ENCODE measurements at places on chromosomes 6 and 20.
A peak's percentile ranks its signal among the peaks of the same experiment; 100 is the strongest.

- DNase-seq, result no peak
Observed at GRCh38 chr6:21404577-21404976, 189.0 kb upstream of the SOX4 start.

- peak; percentile 18 for DNase-seq
Observed at GRCh38 chr20:22684072-22684762, 99.8 kb upstream of the FOXA2 start.

DNA sequence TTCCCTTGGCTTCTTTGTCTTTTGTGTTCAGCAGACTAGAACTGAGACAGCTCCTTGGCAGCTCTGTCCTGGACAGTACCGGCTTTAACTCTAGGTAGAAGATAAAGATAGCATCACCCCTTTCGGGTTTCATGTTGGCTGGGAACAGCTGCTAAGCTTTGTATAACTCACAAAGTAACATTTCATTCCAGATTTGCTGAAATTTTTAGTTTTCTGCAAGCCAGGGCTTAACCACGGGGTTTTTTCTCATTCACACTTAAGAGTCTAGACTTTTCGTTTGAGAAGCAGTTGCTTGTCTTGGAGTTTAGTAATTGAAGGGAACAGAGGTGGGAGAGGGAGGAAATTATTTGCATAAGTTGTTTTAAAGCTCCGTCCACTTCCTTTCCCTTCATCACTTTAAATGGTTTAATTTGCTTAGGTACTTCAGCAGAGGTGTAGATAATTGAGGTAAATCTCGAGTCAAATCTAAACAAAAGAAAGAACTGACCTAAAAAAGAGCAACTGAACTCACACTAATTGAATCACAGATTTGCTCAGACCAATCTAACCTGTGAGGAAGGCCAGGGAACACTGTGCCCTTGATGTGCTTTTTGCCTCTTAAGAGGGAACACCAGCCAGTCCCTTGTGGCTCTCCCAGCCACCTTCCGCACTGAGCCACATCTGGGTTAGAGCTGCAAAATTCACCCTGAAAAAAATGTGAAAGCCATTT lies 48.3 kb downstream of the RREB1 start:
- DNase-seq, result no peak

- DNase-seq, result peak; percentile 54
Observed at GRCh38 chr20:1569415-1569881, 11.9 kb upstream of the SIRPD start.

- no peak for DNase-seq
Observed at GRCh38 chr20:53918949-53919361, 151.4 kb downstream of the BCAS1 start.

GRCh38 chr20:5353624-5354496 lies 37.1 kb upstream of the PROKR2 start:
- DNase-seq, result no peak

- DNase-seq, result no peak
Observed at GRCh38 chr20:23092384-23092756, 6.2 kb upstream of the CD93 start.

- DNase-seq, result no peak
Observed at GRCh38 chr20:62291251-62292066, 11.3 kb upstream of the ADRM1 start.

GRCh38 chr6:170201361-170201760 lies 89.5 kb downstream of the DLL1 start:
- no peak for DNase-seq

GRCh38 chr6:123619156-123619555 lies 17.6 kb downstream of the TRDN start:
- DNase-seq, result no peak

DNA sequence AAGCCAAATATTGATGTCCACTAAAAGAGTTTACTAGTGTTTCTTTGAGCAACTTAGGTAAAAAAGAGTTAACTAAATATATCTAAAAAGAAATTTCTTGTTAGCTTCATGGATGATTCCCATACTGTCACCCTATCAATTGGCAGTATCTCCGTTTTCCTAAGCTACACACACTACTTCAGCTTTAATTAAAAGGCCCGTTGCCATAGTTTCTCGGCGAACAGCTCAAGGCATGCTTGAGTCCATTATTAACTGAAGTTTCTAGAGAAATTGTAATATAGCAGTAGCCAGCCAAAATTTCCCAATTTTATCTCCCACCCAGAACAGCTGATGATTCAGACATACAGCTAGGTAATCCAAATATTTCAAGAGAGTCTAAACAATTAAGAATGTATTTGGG lies 20.0 kb upstream of the BEND6 start:
- no peak for DNase-seq

DNA sequence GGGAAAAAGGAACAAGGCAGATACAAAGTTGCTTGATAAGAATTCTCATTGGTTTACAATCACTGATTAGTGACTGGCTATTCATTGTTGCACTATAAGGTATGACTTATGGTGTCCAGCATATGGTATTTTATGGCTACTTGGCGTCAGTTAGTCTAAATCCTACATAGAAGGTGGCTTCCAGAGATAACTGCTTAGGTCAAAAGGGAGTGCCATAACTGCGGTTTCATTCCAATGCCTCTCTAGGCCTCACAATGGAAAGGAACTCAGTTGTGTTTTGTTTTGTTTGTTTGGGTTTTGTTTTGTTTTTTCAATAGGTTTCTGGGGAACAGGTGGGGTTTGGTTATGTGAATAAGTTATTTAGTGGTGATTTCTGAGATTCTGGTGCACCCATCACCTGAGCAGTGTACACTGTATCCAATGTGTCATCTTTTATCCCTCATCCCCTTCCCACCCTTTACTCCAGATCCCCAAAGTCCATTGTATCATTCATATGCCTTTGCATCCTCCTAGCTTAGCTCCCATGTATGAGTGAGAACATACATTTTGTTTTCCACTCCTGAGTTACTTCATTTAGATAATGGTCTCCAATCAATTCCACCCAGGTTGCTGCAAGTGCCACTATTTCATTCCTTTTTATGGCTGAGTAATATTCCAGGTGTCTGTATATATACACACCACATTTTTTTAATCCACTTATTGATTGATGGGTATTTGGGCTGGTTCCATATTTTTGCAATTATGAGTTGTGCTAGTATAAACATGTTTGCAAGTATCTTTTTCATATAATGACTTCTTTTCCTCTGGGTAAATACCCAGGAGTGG lies 7.0 kb downstream of the GOPC start:
- DNase-seq, result no peak

- no peak for DNase-seq
Observed at GRCh38 chr20:1825938-1826445, 69.2 kb upstream of the SIRPA start.

GRCh38 chr6:37302086-37302686 lies 44.2 kb upstream of the TMEM217 start:
- no peak for DNase-seq

GRCh38 chr20:8749986-8750385 lies 318.9 kb upstream of the PLCB4 start:
- DNase-seq, result no peak

Measured in CD4-positive, alpha-beta T cell treated with Interferon gamma for 1 hour (primary cell).